ENCODE measurements at places on chromosomes 16 and 17.

DNA sequence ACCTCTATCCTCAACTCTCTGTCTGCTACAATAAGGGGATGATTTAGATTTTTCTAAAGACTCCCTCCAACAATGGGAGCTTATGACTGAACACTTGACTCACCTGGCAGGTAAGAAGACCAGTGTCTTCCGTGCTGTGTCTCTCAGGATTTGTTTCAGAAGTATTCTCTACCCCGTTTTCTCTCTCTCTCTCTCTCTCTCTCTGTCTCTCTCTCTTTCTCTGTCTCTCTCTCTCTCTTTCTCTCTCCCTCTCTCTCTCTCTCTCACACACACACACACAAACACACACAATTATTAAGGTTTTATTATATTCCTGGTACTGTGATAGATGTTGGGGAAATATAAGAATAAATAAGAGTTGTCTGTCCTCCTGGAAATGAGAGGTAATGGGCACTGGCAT is 263.9 kb downstream of the TOX3 start:
- DNase-seq = no peak

- no peak for DNase-seq
Observed at GRCh38 chr16:50526249-50526648, 21.9 kb upstream of the NKD1 start.

GRCh38 chr16:83717308-83717707 is 90.5 kb upstream of the HSBP1 start:
- no peak for DNase-seq

GRCh38 chr16:85753976-85754375 is 3.1 kb upstream of the C16orf74 start:
- DNase-seq = no peak

GRCh38 chr16:3087243-3088235 is 11.6 kb downstream of the ZSCAN10 start:
- peak; percentile 42 for DNase-seq

GRCh38 chr17:17919169-17920107 is 52.8 kb downstream of the TOM1L2 start:
- peak; percentile 83 for DNase-seq

DNA sequence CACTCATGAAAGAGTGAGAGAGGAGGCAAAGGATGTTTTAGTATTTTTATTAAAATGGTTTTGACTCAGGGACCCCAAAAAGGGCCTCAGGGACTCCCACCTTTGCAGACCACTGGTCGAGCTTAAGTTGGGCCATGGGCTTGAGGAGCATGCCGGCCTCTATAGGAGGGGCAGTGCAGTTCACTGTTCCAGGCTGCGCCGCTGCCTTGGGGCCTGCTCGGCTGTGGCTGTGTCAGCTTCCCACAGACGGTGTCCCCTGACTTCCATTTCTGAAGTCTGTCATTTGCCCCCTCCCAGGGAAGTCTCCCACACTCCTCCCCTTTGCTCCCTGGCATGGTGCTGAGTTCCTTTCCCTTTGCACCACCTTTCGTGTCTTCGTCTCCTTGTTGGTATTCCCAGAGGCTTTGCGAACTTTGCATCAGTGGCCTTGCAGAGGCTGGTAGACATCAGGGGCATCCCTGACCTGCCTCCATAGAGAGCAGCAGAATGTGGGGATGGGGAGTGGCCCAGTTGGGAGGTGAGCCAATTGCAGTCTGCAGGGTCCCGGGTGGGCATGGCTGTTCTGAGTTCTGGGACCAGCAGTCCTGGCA is 17.1 kb downstream of the MPRIP start:
- DNase-seq = no peak

- no peak for DNase-seq
Observed at GRCh38 chr16:491220-491919, 36.1 kb upstream of the CAPN15 start.

DNA sequence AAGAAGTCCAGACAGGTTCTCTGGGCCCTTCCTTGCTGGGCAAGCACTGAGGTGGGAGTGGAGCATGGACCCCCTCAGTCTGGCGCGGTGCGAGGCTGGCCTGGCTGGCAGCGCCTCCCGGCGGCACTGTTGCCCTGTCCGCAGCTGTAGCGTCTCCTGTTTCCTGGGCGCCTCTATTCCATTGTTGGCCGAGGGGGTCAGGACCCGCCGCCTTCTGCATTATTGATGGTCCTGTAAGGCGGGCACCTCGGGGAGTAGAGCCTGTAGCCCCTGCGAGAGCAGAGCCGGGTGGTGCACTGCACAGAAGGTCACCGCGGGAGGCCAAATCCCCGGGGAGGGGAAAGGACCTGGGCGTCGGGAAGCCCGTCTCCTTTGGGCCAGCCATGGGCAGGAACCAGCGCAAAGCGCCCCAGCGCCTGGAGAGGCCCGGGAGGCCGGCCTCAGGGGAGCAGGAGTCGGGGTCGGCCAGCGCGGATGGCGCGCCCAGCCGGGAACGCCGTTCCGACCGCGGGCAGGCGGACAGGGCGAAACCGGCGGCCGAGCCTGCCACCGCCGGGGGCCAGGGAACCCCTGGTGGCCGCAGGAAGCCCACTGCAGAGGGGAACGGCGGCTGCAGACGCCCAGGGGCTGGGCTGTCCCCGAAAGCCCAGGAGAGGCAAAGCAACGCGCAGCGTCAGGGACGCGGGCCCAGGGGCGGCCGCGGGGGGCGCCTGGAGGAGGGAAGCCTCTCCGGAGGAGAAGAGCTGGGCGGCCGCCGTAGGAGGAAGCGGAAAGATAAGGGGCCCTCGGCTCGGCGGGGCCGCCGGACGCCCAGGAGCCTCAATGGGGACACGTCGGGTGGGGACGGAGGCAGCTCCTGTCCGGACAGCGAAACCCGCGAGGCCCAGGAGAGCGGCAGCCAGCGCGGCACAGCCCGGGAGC is at the start of gene MYO15B:
MYO15B (plus strand) TSS at position 126 of the 921 bp plus-strand sequence; CDS start at position 384, 258 bp downstream.
- peak; percentile 78 for DNase-seq

DNA sequence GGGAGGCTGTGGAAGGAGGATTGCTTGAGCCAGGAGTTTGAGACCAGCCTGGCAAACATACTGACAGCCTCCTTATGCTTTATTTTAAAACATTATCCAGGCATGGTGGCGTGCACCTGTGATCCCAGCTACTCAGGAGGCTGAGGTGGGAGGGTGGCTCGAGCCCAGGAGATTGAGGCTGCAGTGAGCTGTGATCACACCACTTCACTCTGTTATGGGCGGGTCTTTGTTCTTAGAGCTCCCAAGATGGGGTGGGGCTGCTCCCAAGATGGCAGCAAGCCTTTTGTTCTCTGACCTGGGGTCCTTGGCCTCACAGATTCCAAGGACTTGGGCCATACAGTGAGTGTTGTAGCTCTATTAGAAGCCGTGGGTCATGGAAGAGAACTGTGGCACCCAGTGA is 26.1 kb upstream of the ST6GALNAC2 start:
- DNase-seq = no peak

- no peak for DNase-seq
Observed at GRCh38 chr16:86665319-86665675, 86.9 kb downstream of the FOXL1 start.

DNA sequence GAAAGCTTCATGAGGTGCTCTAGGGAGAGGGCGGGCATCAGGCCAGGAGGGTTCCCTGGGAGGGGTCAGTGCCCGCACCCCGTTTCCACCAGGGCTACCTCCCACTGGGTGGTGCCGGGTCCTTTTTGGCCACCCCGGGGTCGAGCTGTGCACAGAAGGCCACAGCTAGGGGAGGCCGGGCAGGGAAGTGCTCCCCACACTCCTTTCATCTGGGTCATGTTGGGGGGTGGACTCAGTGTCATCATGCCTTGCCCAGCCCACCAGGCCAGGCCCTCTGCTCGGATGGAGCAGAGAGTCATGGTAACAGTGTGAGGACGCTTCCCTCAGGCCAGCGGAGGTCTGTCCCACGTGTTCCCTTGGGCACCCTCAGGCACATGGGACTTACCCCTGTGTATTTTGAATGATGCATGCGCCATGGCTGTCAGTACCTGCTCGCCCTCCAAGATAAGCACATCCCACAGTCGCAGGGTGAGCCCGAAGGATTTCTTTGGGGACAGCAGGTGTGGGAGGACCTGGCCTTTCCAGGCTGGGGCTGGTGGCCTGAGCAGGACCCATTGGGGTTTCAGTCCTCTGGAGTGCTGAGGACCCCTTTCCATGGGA is 46.4 kb downstream of the TNFRSF13B start:
- no peak for DNase-seq

- DNase-seq = no peak
Observed at GRCh38 chr17:36524428-36524876, 10.2 kb downstream of the MYO19 start.

- DNase-seq = no peak
Observed at GRCh38 chr16:19374402-19374801, 43.3 kb upstream of the TMC5 start.

- DNase-seq = no peak
Observed at GRCh38 chr17:5283571-5284315, 1.7 kb downstream of the RABEP1 start.

DNA sequence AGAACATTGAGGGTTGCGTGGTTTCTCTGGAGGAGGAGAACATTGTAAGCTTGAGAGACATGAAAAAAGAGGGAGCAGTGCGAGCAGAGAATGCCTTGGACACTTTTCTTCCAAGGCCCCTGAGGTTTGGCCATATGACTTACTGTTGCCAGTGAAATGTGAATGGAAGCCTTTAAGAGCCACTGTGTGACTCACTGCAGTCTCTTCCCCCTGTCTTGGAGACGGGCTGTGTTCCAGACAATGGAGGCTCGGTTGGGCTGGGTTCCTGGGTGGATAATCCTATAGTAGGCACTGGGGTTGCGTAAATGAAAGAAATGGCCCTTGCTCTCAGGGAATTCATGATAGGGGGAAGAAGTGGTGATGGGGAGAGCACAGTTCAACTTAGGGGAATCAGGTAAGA is 75.5 kb downstream of the SHISA9 start:
- DNase-seq = no peak

DNA sequence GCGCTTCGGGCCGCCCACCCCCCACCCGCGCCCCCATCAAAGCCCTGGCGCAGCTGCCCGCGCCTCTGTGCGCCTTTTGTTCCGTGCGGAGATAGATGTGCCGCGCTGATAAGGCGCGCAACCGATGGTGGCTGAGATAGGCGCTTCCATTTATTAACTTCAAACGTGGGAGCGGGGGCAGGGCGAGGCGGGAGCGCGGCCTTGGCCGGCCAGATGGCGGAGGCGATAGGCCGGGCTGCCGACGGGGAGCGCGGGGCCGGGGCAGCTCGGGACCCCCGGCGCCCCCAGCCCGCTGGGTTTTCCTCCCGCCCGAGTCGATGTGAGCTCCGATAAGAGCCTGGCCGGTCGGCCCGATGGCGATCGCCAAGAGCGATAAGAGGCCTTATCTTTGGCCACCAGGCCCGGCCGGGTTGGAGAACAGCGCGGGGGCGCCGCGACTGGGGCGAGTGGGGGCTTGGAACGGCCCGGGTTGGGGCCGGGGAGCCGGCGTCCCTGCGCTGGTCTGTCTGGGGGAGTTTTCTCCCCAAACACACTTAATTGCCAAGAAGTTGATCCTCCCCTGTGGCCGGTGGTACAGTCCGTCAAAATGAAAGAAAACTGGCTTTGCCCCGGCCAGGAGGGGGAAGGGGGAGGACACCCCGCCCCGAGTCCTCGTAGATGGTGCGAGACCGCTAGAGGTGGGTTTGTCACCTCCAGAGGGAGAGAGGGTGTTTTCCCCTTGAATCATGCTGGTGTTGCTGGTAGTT is 2.7 kb downstream of the ZFPM1 start:
- peak; percentile 93 for DNase-seq
